ENCODE measurements at places on chromosomes 5 and 9.

DNA sequence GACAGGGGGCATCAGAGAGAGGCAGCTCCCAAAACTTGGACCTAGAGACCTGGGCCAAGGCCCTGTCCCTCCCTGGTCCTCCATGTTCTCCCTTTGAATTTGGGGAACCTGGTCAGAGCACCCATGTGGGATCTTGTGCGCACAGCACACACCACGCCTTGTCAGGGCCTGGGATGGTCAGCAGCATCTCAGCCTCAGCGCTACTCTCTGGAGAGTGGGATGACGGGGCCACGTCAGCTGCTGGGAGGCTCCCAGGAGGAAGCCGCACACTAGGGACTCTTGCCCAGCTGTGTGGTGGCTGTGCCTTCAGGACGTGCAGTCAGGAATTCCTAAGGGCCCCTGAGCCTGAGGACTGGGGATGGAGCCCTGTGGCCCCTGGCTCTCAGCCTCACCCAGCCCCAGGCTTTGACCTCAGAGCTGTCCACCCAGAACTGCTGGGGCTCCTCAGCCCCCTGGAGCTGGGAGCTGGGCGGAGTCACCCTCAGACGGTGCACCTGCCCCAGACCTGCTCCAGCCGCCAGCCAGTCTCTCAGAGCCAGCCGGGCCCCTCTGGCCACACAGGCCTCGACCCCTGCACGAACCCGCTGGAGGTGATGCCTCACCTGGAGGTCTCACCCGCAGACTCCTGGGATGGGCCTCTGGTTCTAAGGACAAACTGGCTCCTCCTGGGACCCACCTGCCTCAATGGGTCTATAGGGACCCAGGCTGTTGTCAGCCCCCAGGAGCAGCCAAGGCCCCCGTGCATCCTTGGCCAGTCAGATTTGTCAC lies 38.3 kb upstream of the EGFL7 start:
- ATAC-seq, result no peak

- peak; percentile 71 for ATAC-seq
These were observed at the start of gene N4BP3 for GRCh38 chr5:178113141-178113787. Gene N4BP3, plus strand, starts transcription at chr5:178113532. Its CDS starts 6,052 bp downstream, at chr5:178119584.

- no peak for ATAC-seq
These were observed 30.8 kb downstream of the ZSWIM6 start for GRCh38 chr5:61362796-61363368.

GRCh38 chr9:129725795-129726251 lies 27.0 kb downstream of the PTGES start:
- ATAC-seq, result no peak

DNA sequence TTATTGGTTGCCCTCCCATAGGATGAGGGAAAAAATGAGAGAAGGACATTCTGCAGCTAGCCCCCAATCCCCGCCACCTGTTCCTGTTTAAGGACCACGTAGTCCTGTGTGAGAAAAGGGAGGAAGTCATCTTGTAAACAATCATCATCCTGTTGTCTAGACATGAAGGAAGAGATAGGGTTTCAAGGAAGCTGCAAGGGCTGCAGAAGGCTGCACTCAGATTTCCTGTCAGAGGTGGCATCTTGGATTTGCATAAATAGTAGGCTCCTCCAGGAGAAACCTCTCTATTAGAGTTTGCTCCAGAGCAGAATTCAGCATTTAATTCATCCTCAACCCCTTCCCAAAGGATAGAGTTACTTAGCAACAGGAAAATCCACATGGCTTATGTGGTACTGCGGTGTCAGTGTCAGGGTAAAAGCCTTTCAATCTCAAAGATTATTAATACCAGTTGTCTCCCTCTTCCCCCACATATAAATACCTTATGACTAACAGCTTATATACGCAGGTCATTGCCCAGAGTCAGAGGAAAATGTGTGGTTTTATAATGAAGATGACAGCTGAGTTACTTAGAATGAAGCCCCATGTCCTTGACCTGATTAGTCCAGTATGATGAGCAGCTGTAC lies 4.6 kb upstream of the DNAJC18 start:
- no peak for ATAC-seq

GRCh38 chr5:69492391-69492922 lies at the start of gene OCLN:
Gene OCLN, plus strand, starts transcription at chr5:69492790. Its CDS starts 11,455 bp downstream, at chr5:69504245.
- ATAC-seq, result peak; percentile 59
